ENCODE measurements at places on chromosomes 6 and 20. TPM values are rescaled to one million over a fixed set of nuclear protein-coding genes. Genes with fewer than 3 reads are reported as not detected.

ULBP1 gene
- not detected for total RNA-seq

LHFPL5 gene
- total RNA-seq: not detected

ANKRD6 gene
- total RNA-seq: 38.3 TPM

ZCCHC3 gene
- 12.9 TPM for total RNA-seq

PARD6B gene
- 2.6 TPM for total RNA-seq

OPN5 gene
- total RNA-seq: not detected

LY6G6F gene
- total RNA-seq: not detected

CALHM5 gene
- total RNA-seq: 15.4 TPM

SYCP2 gene
- 2.4 TPM for total RNA-seq
